Stimulated activated CD4-positive, alpha-beta T cell treated with anti-CD3 and anti-CD28 coated beads, Interleukin-4, amount 100 ng/mL, for 4 hours (primary cell): ENCODE measurements at places on chromosomes 3 and 15.

DNA sequence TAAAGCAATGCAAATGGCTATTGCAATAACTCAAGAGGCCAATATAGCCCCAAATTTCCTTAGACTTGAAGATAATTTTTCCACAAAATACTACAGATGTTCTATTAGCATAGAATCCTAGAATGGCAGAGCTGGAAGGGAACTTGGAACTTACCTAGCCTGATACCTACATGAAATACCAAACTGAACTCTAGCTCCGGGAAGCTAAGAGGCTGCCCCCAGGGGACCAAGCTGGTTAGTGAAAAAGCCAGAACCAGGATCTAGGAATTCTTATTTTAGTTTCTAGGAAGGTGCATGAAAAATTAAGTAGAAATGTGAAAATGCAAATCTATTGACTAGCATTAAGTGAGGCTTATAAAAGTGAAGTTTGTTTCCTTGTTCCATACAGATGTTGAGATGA is 256.0 kb upstream of the CBLB start:
- no peak for DNase-seq

DNA sequence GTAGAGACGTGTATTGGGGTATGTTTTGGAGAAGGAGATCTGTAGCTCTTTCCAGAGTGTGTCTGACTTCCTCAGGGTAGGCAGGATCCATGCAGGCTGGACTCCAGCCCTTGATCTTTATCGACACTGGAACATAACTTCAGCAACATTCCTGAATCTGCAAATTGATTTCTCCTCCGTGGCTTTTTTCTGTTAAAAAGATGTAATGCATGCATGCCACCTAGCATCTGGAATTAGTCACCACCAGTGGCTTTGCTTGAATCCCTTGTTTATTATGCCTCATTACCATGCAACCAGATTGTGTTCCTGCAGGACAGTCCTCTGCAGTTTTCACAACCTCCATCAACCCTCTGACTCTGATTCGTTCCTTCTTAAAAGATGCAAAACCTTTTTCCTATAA is 86.1 kb downstream of the CCNL1 start:
- no peak for DNase-seq

DNA sequence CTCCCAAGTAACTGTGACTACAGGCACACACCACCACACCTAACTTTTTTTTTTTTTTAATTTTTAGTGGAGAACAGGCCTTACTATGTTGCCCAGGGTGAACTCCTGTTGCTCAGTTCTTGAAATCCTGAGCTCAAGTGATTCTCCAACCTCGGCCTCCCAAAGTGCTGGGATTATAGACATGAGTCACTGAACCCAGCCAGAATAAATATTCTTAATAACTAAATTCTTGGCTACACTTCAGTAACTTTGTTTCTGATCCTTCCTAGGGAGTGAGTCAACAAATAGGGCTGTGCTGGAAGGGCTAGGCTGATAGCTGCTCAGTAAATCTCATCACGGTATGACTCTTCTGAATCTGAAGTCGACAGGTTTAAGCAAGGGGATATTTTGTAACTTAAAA is 56.6 kb downstream of the P3H2 start:
- DNase-seq, result no peak

- DNase-seq, result no peak
Observed at GRCh38 chr15:59052915-59053407, 52.0 kb upstream of the CCNB2 start.

DNA sequence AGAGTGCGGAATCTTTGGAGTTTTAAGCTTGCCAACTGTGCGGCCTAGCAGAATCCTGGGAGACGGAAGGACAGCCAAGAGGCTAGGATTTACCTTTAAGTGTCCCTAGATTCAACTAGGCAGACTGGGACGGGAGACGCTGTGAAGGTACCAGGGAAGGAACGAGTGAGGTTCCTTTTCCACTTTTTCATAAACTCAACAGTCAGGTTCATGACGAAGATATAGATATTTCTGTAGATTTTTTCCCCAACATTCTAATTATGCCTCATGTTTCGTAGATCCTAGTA is 564 bp upstream of the GABPB1 start:
- no peak for DNase-seq

GRCh38 chr3:163048881-163049280 is 1552.3 kb downstream of the OTOL1 start:
- DNase-seq, result no peak

DNA sequence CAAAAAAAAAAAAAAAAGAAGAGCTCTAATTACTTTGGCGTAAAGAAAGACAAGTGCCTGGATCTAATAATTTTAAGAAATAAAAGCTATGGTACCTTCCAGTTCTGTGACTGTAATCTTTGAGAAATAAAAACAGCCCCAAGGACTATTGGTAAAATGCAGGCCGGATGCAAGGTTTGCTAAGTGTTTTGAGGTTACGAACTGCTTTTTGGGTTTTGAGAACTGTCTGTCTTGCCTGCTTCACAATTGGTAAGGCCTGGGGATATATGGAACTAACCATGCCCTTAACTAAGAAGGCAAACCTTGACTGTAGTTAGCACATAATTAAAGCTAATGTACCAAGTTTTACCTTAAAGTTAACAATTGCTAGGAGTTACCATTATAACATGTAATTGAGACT is 388.4 kb upstream of the CBLB start:
- DNase-seq, result no peak

- DNase-seq, result no peak
Observed at GRCh38 chr3:7959094-7959493, 542.5 kb upstream of the LMCD1 start.

- DNase-seq, result no peak
Observed at GRCh38 chr3:71926616-71927015, 141.7 kb upstream of the PROK2 start.

DNA sequence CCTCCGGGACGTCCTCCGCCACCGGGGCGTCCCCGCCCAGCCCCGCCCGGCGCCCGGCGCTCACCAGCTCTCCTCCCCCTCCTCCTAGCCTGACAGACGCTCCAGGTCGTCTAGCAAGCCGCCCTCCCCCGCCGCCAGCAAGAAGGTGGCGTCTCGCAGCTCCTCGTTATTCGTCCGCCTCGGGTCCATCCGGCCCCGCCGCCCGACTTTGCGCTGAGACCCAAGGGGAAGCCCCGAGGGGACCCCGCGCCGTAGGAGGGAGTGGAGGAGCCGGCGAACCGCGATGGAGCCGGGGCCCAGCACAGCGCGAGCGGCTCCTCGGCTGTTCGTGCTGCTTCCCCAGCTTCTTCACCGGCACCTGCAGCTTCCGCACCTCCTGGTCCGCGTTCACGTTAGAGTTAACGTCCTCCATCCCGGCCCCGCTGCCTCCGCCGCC is 26.3 kb upstream of the MTHFS start:
- DNase-seq, result peak; percentile 74

GRCh38 chr3:45785605-45786150 is 10.7 kb downstream of the SLC6A20 start:
- DNase-seq, result no peak

GRCh38 chr3:124260206-124260915 is 268.4 kb upstream of the ROPN1 start:
- no peak for DNase-seq

DNA sequence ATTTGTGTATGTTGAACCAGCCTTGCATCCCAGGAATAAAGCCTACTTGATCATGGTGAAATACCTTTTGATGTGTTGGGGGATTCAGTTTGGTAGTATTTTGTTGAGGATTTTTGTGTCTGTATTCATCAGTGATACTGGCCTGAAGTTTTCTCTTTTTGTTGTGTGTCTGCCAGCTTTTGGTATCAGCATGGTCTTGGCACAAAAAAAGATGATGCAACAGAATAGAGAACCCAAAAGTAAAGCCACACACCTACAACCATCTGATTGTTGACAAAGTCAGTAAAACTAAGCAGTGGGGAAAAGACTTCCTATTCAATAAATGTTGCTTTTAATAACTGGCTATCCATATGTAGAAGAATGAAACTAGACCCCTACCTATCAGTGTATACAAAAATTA is 77.6 kb downstream of the TCF12 start:
- DNase-seq, result no peak

- no peak for DNase-seq
Observed at GRCh38 chr3:50620820-50621219, 3.9 kb downstream of the MAPKAPK3 start.

DNA sequence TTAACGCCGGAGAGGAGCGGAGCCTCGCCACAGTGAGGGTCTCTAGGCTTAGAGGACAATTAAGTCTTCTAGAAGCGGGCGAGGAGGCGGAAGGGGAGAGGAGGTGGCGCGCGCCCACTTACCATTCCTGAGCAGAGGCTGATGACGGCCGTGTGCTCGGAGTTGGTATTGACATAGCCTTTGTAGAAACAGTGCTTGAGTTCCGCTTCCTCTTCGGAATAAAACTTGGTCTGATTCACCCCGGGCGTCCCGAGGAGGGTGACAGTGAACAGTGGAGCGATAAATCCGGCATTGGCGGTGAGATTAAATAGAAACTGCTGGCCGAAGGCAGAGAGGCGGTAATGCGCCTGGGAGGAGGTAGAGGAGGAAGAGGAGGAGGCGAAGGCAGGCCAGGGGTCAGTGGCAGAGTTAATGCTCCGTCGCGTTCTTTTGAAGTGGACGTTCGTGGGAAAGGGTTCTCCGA is 1.3 kb downstream of the ADAMTS9 start:
- no peak for DNase-seq

DNA sequence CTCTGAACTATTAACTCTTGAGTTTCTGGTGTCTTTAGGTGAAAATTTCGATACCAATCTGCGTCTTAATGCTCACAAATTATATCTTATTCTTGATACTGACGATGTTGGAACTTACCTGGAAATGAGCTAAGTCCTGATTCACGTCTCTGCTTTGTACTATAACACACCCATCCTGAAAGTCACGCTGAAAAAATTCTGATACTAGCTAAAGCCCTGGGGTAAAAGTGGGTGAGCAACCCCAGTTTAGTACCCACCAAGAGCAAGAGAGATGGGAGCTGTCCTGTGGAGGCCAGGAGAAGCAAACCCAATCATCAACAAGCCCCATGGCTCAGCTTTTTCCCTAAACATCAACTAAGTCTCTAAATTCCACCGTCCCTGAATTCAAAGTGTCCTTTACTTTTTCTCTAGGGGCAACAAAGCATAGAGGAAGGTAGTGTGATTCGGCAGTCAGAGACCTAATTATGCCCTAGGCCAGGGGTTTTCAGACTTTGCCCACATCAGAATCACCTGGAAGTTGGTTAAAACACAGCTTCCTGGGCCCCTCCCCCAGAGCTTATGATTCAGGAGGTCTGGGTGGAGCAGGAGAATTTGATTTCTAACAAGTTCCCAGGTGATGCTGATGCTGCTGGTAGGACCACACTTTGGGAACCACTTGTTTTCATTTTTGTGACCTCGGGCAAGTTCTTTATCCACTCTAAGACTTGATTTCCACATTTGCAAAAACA is 90.2 kb downstream of the OSBPL10 start:
- no peak for DNase-seq

DNA sequence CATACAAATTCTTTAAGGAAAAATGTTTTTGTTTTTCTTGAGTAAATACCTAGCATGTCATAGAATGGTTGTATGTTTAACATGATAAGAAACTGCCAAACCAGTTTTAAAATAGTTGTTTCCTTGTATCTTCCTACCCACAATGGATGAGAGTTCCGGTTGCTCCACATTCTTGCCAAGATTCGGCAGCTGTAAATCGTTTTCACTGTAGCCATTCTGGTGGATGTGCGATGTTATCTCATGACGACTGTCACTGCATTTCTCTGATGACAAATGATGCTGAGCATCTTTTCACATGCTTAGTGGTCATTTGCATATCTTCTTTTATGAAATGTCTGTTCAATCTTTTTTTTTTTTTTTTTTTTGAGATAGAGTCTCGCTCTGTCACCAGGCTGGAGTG is 36.6 kb upstream of the SH3GL3 start:
- no peak for DNase-seq

GRCh38 chr3:71694358-71694999 is 30.7 kb downstream of the EIF4E3 start:
- no peak for DNase-seq

- no peak for DNase-seq
Observed at GRCh38 chr15:61141497-61142125, 87.5 kb downstream of the RORA start.

DNA sequence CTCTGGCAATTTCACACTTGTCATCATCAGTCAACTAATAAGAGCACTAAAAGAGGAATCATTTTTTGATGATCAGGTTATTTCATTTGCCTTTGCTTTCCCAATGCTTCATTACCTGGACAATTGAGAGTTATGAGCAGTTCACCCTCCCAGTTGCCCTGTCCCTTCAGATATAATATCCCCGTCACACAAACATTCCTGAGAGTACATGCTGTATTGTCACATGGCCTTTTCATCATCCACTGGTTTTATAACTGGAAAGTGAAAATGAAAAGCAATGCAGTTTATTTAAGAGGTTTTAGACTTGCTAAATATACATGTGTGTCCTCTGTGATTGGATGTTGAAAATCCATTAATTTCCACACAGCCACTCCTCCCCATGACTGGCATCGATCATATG is 9.0 kb downstream of the RORA start:
- DNase-seq, result no peak

DNA sequence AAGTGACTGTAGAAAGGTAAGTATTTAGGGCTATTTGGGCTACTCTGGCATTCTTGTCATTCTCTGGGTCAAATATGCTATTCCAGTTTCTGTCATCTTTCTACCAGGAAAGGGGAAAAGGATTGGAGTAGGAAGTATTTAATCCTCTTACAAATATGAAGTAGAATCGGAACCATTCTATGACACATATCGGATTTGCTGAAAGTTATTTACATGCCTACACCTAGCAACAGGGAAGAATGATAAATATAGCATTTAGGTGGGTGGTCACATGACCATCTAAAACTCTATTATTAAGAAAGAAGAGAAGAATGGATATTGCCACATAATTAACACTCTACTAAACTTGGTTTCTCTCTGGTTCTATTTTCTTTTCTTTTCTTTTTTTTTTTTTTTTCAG is 1353.1 kb downstream of the ZPLD1 start:
- no peak for DNase-seq

DNA sequence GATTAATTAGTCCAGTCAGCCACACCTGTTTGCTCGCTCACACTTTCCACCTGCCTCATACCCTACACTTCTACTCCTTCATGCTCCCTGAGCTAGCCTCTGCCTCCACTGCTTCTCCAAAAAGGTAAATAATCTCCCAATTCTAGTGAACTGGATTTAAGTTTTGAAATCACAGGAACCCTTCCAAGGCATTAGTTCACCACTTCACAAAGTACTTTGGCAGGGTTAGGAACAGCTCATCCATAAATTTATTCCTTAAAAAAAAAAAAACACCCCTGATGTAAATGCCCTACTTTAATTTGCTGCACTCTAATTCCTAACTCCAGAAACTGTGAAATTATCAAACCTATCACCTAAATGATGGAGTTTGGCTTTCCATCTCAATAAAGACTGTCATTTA is 58.3 kb downstream of the GADL1 start:
- no peak for DNase-seq
